ENCODE measurements at places on chromosomes 13 and 19.

- no peak for DNase-seq
Measured at GRCh38 chr13:32545083-32545482, 6.5 kb upstream of the N4BP2L2 start.

GRCh38 chr13:26727122-26727521 is 33.5 kb downstream of the GPR12 start:
- DNase-seq = no peak

GRCh38 chr13:111116856-111117255 is 1.7 kb downstream of the ARHGEF7 start:
- DNase-seq = no peak

- DNase-seq = no peak
Measured at GRCh38 chr13:40812102-40812501, 22.7 kb downstream of the SLC25A15 start.

GRCh38 chr19:35168196-35168595 is 13.7 kb downstream of the FXYD5 start:
- no peak for DNase-seq

- no peak for DNase-seq
Measured at GRCh38 chr13:70385852-70386251, 277.6 kb upstream of the KLHL1 start.

GRCh38 chr19:28257396-28257795 is 955.6 kb downstream of the UQCRFS1 start:
- no peak for DNase-seq

GRCh38 chr19:41367848-41368301 is 3.9 kb upstream of the B9D2 start:
- peak; percentile 78 for DNase-seq

DNA sequence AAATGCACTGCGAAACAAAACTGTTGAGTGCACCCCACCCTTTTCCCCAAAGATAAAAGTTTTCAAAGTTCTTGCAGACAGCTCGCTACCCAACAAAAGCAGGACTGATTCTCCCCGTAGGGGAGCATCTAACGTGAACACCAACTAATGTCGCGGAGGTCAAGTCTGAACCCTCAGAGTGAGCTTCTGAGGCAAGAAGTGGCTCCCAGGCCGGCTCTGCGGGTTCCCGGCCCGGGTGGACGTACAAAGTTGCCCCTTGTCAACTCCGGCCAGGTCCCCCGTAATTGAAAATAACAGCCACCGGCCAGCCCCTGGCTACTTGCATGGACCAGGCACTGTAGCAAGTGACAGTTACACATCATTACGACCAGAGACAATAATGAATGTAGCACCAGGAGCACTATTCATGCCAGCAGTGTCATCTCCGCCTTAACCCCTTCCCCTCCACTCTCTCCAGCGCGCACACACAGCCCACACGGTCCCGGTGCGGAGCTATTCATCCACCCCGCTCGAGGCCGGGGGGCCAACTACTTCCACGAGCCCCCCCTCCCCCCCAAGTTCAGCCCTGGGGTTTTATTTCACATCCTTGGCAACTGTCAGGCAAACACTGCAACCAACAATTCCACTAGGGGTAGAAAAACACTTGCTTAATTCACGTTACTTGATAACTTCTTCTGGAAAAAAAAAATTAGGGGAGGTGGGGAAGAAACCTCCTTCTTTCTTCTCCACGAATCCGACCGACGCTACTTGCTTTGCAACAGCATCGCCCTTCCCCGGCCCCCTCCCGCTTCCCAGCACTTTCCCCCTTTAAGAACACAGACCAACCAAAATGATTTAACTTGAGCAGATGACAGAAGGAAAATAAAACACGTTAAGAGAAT is 1.2 kb downstream of the KLF12 start:
- DNase-seq = peak; percentile 36

DNA sequence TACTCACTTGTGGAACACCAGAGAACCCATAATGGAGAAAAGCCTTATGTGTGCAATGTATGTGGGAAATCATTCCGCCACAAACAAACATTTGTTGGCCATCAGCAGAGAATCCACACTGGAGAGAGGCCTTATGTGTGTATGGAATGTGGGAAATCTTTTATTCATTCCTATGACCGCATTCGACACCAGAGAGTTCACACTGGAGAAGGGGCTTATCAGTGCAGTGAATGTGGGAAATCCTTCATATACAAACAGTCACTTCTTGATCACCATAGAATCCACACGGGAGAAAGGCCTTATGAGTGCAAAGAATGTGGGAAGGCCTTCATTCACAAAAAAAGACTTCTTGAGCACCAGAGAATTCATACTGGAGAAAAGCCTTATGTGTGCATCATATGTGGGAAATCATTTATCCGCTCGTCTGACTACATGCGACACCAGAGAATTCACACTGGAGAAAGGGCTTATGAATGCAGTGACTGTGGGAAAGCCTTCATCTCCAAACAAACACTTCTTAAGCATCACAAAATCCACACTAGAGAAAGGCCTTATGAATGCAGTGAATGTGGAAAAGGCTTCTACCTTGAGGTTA is 10.9 kb downstream of the ZNF549 start:
- DNase-seq = no peak

DNA sequence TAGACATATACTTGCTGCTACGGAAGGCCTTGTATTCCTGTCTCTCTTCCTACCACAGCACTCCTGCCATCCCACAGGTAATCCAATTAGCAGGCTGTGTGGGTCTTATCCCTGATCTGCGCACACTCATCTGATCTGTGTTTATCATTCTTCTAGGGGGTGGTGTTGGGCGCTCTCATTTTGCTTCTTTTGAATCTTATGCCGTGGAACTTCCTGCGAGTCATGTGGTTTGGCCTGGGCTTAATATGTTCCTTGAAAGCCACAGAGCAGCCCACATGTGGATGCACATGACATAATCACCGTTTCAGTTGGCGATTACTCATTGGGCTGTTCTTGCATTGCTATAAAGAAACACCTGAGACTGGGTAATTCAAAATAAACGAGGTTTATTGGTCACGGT is 7.5 kb downstream of the RASA3 start:
- DNase-seq = no peak

DNA sequence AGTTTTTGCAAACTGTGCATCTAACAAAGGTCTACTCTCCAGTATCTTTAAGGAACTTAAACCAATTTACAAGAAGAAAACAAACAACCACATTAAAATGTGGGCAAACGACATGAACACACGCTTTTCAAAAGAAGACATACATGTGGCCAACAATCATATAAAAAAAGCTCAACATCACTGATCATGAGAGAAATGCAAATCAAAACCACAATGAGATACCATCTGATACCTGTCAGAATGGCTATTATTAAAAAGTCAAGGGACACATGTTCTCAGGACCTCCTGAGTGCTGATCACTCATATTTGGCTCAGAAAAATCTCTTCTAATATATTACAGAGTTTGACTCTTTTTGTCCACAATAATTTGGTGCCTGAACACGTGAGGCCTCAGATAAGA is 14.2 kb upstream of the LILRB1 start:
- no peak for DNase-seq

GRCh38 chr19:57099199-57099661 is 20.6 kb upstream of the USP29 start:
- peak; percentile 13 for DNase-seq

- DNase-seq = no peak
Measured at GRCh38 chr19:12872941-12873890, 8.0 kb downstream of the DNASE2 start.

Measured in stromal cell of bone marrow (primary cell).